Upper lobe of left lung (tissue), 6 donors: ENCODE measurements at places on chromosomes 6 and 20.

DNA sequence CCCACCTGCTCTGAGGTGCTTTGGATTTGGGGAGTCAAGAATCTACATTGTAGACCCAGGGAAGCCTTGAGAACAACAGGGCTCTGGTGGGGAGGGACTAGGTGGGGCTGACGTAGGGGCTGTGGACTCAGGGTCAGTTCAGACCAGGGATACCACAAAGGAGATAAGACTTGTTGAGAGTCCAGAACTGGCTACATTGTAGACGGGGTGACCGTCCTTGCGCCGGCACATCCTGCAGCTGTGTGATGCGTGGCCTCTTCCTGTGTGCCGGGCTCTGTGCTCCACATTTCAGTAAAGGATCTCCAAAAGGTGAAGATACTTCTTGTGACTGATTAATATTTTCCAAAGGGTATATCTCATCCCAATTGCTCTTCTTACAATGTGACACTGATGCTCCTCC is 9.8 kb upstream of the TLDC2 start:
- peaks cover 23% of the 10 kb centered on the region for H3K4me1 ChIP-seq
- H3K27me3 ChIP-seq, result no peaks in the 10 kb centered on the region
- no peak for DNase-seq
- no peak overlapping the region for H3K27ac ChIP-seq
- no peak overlapping the region for H3K4me3 ChIP-seq

- no peaks in the 10 kb centered on the region for H3K36me3 ChIP-seq
- no peak for DNase-seq
- H3K4me1 ChIP-seq, result no peaks in the 10 kb centered on the region
- no peak overlapping the region for H3K27ac ChIP-seq
Observed at GRCh38 chr6:148617530-148617929, 129.3 kb upstream of the UST start.

DNA sequence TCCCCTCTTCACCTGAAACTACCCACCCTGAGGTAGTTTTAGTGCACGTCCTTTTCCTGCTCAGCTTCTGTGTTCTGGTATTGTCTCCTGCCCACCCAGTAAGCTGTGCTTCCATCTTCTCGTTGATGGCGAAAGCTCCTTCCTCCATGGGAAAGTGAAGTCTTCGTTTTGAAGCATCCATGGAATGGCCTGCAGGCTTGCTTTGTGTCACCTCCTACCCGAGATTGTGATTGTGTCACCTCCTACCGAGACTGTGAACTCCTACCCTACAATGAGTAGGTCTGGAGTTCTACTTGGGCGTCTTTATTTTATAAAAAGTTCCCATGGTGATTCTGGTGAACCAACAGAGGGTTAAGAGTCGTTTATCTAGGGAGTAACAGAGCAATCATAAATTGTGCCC is 25.9 kb downstream of the SLC9A8 start:
- H3K4me1 ChIP-seq, result no peaks in the 10 kb centered on the region
- H3K36me3 ChIP-seq, result peaks cover 32% of the 10 kb centered on the region
- no peak overlapping the region for H3K27ac ChIP-seq
- no peak for DNase-seq

DNA sequence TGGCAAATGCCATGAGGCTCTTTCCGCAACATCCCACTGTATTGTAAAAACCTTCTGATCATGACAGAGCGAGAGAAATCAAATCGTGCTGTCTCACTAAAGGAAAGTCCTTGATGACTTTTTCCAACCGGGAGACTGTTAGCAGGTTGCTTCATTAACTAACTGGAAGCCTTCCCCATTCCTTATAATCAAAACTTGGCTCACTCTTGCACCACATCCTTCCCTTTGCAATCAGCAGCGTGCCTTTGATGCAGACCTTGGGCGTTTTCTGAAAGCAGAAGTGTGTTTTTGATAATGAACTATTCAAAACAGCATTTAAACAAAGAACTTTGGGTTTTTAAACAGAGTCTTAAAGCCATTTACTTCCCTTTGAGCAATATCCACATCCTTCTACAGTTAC is 96.2 kb upstream of the CNR1 start:
- no peaks in the 10 kb centered on the region for H3K27me3 ChIP-seq
- no peak overlapping the region for H3K4me3 ChIP-seq
- H3K36me3 ChIP-seq, result no peaks in the 10 kb centered on the region
- no peak overlapping the region for H3K27ac ChIP-seq
- DNase-seq, result no peak

GRCh38 chr20:48728042-48728825 is 99.6 kb downstream of the PREX1 start:
- H3K27me3 ChIP-seq, result no peaks in the 10 kb centered on the region
- no peaks in the 10 kb centered on the region for H3K36me3 ChIP-seq
- no peak overlapping the region for H3K4me3 ChIP-seq
- H3K4me1 ChIP-seq, result peaks cover 33% of the 10 kb centered on the region
- no peak for DNase-seq

DNA sequence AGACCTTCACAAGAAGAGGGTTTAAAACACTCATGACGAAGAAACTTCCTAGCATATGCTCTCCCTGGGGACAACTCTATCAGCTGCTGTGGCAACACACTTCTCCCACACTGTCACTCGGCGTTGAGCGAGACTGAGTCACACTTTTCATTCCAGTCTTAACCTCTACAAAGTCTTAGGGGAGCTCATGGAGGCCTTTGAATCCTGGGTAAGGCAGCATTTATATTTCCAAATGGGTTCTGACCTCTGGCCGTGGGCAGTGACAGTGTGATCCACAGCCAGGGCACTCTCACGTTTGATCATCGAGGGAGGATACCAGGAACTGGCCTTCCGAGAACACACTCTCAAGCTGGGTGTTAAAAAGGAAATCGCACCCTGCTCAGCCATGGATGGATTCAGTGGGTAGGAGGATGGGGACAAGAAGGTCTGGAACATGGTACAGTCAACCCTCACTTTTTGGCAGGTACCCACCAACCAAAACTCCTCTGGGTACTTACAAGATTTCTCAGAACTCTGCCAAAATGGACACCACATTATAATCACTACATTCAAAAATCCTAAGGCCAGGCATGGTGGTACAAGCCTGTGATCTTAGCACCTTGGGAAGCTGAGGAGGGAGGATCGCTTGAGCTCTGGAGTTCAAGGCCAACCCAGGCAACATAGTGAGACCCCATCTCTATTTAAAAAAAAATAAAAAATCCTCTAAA is 19.6 kb downstream of the RRBP1 start:
- H3K4me1 ChIP-seq, result peaks cover 40% of the 10 kb centered on the region
- no peak overlapping the region for H3K4me3 ChIP-seq
- H3K27me3 ChIP-seq, result no peaks in the 10 kb centered on the region

- no peak overlapping the region for H3K4me3 ChIP-seq
- no peak for DNase-seq
- H3K4me1 ChIP-seq, result no peaks in the 10 kb centered on the region
- no peaks in the 10 kb centered on the region for H3K27me3 ChIP-seq
- no peak overlapping the region for H3K27ac ChIP-seq
Observed at GRCh38 chr6:144547409-144547808, 262.3 kb downstream of the UTRN start.

GRCh38 chr6:167056370-167056769 is 57.2 kb downstream of the CEP43 start:
- no peak overlapping the region for H3K4me3 ChIP-seq
- no peaks in the 10 kb centered on the region for H3K36me3 ChIP-seq
- no peaks in the 10 kb centered on the region for H3K27me3 ChIP-seq
- no peaks in the 10 kb centered on the region for H3K4me1 ChIP-seq
- no peak for DNase-seq
- no peak overlapping the region for H3K27ac ChIP-seq

DNA sequence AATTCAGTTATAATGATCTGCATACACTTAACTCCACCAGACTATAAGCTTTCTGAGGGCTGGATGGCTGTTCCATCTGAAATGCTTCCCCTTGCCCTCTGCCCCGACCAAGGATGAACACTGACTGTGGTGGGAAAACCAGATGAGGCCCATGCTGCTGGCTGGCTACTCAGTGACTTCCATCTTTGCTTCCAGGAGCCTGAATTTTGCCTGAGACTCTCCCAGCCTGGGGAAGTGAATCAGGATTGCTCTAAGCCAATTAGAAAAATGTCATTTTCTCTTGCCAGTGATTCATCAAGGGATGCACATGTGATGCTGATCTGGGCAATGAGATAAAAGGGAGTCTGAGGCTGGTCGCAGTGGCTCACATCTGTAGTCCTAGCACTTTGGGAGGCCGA is 1.7 kb upstream of the TOMM34 start:
- no peaks in the 10 kb centered on the region for H3K36me3 ChIP-seq
- DNase-seq, result no peak
- H3K4me1 ChIP-seq, result peaks cover 19% of the 10 kb centered on the region
- no peak overlapping the region for H3K4me3 ChIP-seq

GRCh38 chr20:62969179-62969760 is 16.8 kb downstream of the SLC17A9 start:
- H3K27ac ChIP-seq, result no peak overlapping the region
- no peaks in the 10 kb centered on the region for H3K36me3 ChIP-seq
- H3K4me3 ChIP-seq, result no peak overlapping the region
- DNase-seq, result no peak
- peaks cover 10% of the 10 kb centered on the region for H3K27me3 ChIP-seq

- H3K4me1 ChIP-seq, result no peaks in the 10 kb centered on the region
- H3K36me3 ChIP-seq, result no peaks in the 10 kb centered on the region
- no peak for DNase-seq
- no peak overlapping the region for H3K4me3 ChIP-seq
- no peaks in the 10 kb centered on the region for H3K27me3 ChIP-seq
- no peak overlapping the region for H3K27ac ChIP-seq
Observed at GRCh38 chr6:132590362-132590761, 821 bp upstream of the TAAR5 start.

DNA sequence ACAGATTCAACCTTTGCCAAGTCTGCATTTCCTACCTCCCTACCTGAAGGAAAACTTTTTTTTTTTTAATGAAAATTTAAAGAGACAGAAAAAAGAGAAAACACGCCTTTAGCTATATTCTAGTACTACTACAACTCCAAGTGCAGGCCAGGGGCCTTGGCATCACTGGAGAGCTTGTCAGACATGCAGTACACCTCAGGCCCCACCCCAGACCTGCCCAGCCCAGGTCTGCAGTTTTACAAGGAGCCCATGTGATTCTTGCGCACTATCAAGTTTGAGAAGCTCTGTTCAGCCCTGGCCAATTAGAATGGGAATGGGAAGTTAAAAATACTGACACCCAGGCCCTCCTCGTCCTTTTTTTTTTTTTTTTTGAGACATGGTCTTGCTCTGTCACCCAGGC is 85.0 kb downstream of the NFATC2 start:
- no peak overlapping the region for H3K27ac ChIP-seq
- peaks cover 5% of the 10 kb centered on the region for H3K4me1 ChIP-seq
- DNase-seq, result no peak
- no peaks in the 10 kb centered on the region for H3K27me3 ChIP-seq
- H3K4me3 ChIP-seq, result no peak overlapping the region
- no peaks in the 10 kb centered on the region for H3K36me3 ChIP-seq

GRCh38 chr20:1437235-1437904 is 29.3 kb downstream of the NSFL1C start:
- H3K36me3 ChIP-seq, result peaks cover 6% of the 10 kb centered on the region
- H3K27ac ChIP-seq, result no peak overlapping the region
- H3K4me3 ChIP-seq, result no peak overlapping the region
- H3K27me3 ChIP-seq, result no peaks in the 10 kb centered on the region
- H3K4me1 ChIP-seq, result peaks cover 13% of the 10 kb centered on the region
- DNase-seq, result no peak

DNA sequence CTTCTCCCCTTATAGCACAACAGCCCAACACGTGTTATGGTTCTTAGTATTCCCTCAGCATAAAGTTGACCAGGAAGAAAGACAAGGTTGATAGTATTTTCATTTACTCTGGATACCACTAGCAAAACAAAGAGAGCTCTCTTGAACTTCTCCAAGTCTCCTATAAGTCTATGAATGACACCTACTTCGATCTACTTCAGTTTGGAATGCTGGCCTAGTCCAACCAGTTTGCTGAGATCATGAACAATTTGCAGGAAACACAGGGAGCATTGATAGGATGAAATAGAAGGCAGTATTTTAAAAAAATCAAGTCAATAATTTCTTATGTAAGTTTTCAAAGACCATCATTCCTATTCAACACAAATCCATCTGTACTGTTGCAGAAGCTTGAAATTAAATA is 93.6 kb downstream of the GJA10 start:
- no peak overlapping the region for H3K4me3 ChIP-seq
- H3K4me1 ChIP-seq, result no peaks in the 10 kb centered on the region
- no peak overlapping the region for H3K27ac ChIP-seq
- H3K36me3 ChIP-seq, result no peaks in the 10 kb centered on the region

DNA sequence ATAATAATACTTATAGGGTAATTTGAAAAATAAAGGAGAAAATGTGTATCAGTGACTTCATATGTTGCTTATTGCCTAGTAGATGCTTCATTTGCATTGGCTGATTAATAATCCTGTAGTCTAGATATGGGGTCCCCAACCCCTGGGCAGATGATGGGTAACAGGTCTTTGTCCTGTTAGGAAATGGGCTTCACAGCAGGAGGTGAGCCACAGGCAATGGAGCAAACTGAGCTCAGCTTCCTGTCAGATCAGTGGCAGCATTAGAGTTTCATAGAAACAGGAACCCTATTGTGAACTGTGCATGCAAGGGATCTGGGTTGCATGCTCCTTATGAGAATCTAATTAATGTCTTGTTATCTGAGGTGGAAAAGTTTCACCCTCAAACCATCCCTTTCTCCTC is 1049.5 kb upstream of the EPHA7 start:
- no peak overlapping the region for H3K4me3 ChIP-seq
- H3K27ac ChIP-seq, result no peak overlapping the region
- H3K27me3 ChIP-seq, result no peaks in the 10 kb centered on the region
- no peaks in the 10 kb centered on the region for H3K36me3 ChIP-seq
- no peaks in the 10 kb centered on the region for H3K4me1 ChIP-seq

GRCh38 chr20:62721511-62722370 is 13.1 kb downstream of the NTSR1 start:
- no peak overlapping the region for H3K4me3 ChIP-seq
- no peak overlapping the region for H3K27ac ChIP-seq
- no peaks in the 10 kb centered on the region for H3K36me3 ChIP-seq
- H3K4me1 ChIP-seq, result no peaks in the 10 kb centered on the region
- no peak for DNase-seq

- peaks cover 13% of the 10 kb centered on the region for H3K4me1 ChIP-seq
- H3K36me3 ChIP-seq, result no peaks in the 10 kb centered on the region
- no peak overlapping the region for H3K27ac ChIP-seq
- no peaks in the 10 kb centered on the region for H3K27me3 ChIP-seq
- no peak overlapping the region for H3K4me3 ChIP-seq
- no peak for DNase-seq
Observed at GRCh38 chr6:142903812-142904211, 41.2 kb downstream of the HIVEP2 start.

DNA sequence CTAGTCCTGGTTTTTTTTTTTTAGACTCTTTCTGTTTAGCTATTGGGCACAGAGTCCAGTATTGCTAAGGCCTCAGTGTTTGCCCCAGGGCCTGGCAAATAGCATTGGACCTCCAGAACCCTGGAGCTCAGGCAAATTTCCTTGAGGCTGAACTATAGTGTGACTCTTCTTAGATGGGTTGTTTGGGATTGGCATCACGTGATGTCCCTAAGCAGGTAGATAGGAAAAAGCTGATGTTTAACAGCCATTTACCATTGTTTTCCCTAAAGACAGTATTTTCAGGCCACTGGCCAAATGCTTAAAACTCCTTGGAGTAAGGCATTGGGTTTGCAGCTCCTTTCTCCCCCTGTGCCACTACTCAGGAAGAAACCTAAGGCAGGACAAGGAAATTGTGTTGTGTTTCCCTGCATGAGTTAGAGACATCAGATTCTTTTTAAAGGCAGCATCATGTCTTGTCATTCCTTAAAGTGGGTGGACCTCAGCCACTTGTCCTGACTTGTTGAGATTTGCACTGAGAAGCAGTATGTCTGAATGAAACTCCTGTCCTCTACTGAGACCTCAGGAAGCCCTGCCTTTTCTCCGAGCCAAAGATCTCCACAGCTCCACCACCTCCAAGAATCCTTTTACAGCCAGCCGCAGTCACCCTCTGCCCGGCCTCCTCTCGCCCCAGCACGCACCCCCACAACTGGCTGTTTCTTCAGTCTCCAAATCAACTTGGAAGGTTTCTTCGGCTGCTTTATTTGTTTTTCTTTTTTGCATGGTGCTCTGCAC is 46.2 kb upstream of the RNF144B start:
- H3K4me3 ChIP-seq, result no peak overlapping the region
- H3K36me3 ChIP-seq, result no peaks in the 10 kb centered on the region
- no peaks in the 10 kb centered on the region for H3K27me3 ChIP-seq
